ENCODE measurements at places on chromosomes 16 and 17. TPM values are rescaled to one million over a fixed set of nuclear protein-coding genes. Genes with fewer than 3 reads are reported as not detected.
A peak's percentile ranks its signal among the peaks of the same experiment; 100 is the strongest.

Gene SGCA
- polyA plus RNA-seq = 300 TPM

Gene TBC1D24
- 25.3 TPM for polyA plus RNA-seq

Gene CCL2
- 60.4 TPM for polyA plus RNA-seq

Gene PDE6G
- polyA plus RNA-seq = 3.2 TPM

Gene KCNH4
- not detected for polyA plus RNA-seq

DNA sequence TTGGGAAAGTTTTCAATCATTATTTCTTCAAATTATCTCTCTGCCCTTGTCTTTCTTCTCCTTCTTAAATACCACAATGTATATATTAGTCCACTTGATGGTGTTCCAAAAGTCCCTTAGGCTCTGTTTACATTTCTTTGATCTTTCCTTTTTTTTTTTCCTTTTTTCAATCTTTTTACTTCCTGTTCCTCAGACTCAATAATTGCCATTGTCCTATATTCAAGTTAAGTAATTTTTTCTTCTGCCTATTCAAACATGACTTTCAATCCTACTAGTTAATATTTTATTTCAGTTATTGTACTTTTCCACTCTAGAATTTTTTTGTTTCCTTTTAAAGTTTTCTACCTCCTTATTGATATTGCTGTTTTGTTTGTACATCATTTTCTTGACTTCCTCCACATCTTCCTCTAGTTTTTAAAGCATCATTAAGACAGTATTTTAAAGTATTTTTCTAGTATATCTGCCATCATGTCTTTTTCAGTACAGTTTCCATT lies 15.8 kb upstream of the UQCRC2 start:
- no peak for DNase-seq

- DNase-seq = no peak
Observed at GRCh38 chr17:31802502-31802901, 56.5 kb downstream of the COPRS start.

GRCh38 chr16:82031116-82032084 lies 3.7 kb upstream of the HSD17B2 start:
- DNase-seq = peak; percentile 22
